A549 treated with GW870086 at 1 μM for 4 hours (cell line): ENCODE measurements at places on chromosomes 6 and 20. TPM values are rescaled to one million over a fixed set of nuclear protein-coding genes. Genes with fewer than 3 reads are reported as not detected.

MEI4 gene
- total RNA-seq, result not detected in 5 replicates

EYS gene
- total RNA-seq, result 0.02 to 0.23 TPM (median 0.11 TPM) in 4 of 5 replicates, not detected in the other

MRS2 gene
- 19.3 to 22.9 TPM (median 21.0 TPM) in 5 replicates for total RNA-seq

SRMS gene
- 0.10 to 0.15 TPM in 2 of 5 replicates, not detected in the others for total RNA-seq

TRIM31 gene
- total RNA-seq, result 0.33 to 1.4 TPM (median 0.83 TPM) in 5 replicates

MDFI gene
- 0.40 to 0.77 TPM (median 0.57 TPM) in 5 replicates for total RNA-seq

POM121L2 gene
- total RNA-seq, result not detected in 5 replicates

C6orf58 gene
- total RNA-seq, result 0.24 to 0.25 TPM in 2 of 5 replicates, not detected in the others

MUC22 gene
- total RNA-seq, result 0.02 TPM in 1 of 5 replicates, not detected in the others

HSPA1L gene
- total RNA-seq, result 0.82 to 1.5 TPM (median 1.3 TPM) in 5 replicates

NELFE gene
- total RNA-seq, result 73.9 to 80.8 TPM (median 79.3 TPM) in 5 replicates

ATP6V1G2 gene
- total RNA-seq, result 0.55 to 1.2 TPM (median 0.83 TPM) in 5 replicates

LY86 gene
- not detected in 5 replicates for total RNA-seq

CTCFL gene
- total RNA-seq, result not detected in 5 replicates

ADGB gene
- not detected in 5 replicates for total RNA-seq

PFDN6 gene
- 99.4 to 123 TPM (median 103 TPM) in 5 replicates for total RNA-seq

TSPYL1 gene
- total RNA-seq, result 25.3 to 29.6 TPM (median 28.3 TPM) in 5 replicates

PRICKLE4 gene
- total RNA-seq, result 0.68 to 0.95 TPM (median 0.81 TPM) in 5 replicates

SNX9 gene
- total RNA-seq, result 21.0 to 25.2 TPM (median 23.7 TPM) in 5 replicates

GHRH gene
- not detected in 5 replicates for total RNA-seq

GPLD1 gene
- total RNA-seq, result 0.88 to 1.1 TPM (median 1.1 TPM) in 5 replicates

HUS1B gene
- total RNA-seq, result 0.13 to 0.38 TPM (median 0.30 TPM) in 4 of 5 replicates, not detected in the other

PRRC2A gene
- total RNA-seq, result 66.6 to 89.8 TPM (median 85.0 TPM) in 5 replicates

CPNE5 gene
- 0.10 to 0.13 TPM (median 0.12 TPM) in 4 of 5 replicates, not detected in the other for total RNA-seq

SCRT2 gene
- not detected in 5 replicates for total RNA-seq

L3MBTL1 gene
- total RNA-seq, result 0.89 to 1.1 TPM (median 1.1 TPM) in 5 replicates

PEX7 gene
- 4.7 to 6.1 TPM (median 5.1 TPM) in 5 replicates for total RNA-seq

EPM2A gene
- 2.5 to 3.6 TPM (median 3.0 TPM) in 5 replicates for total RNA-seq

CLIC5 gene
- 0.10 TPM in 1 of 5 replicates, not detected in the others for total RNA-seq

OPRM1 gene
- total RNA-seq, result not detected in 5 replicates

KIF25 gene
- 0.05 to 0.22 TPM in 2 of 5 replicates, not detected in the others for total RNA-seq

MRPL18 gene
- 77.8 to 104 TPM (median 93.1 TPM) in 5 replicates for total RNA-seq

KCNK15 gene
- total RNA-seq, result 0.32 to 0.75 TPM (median 0.60 TPM) in 5 replicates

CLDN20 gene
- not detected in 5 replicates for total RNA-seq

ENPP3 gene
- total RNA-seq, result 0.05 TPM in 1 of 5 replicates, not detected in the others

RAET1E gene
- 1.8 to 3.8 TPM (median 3.2 TPM) in 5 replicates for total RNA-seq

LY6G6D gene
- total RNA-seq, result not detected in 5 replicates

PACRG gene
- not detected in 5 replicates for total RNA-seq

OR14J1 gene
- not detected in 5 replicates for total RNA-seq

COL20A1 gene
- total RNA-seq, result 0.41 to 0.91 TPM (median 0.65 TPM) in 5 replicates

CNBD2 gene
- total RNA-seq, result 5.6 to 7.1 TPM (median 6.2 TPM) in 5 replicates

CST4 gene
- total RNA-seq, result not detected in 5 replicates

CLPSL1 gene
- not detected in 5 replicates for total RNA-seq

RGS17 gene
- 5.0 to 9.0 TPM (median 8.1 TPM) in 5 replicates for total RNA-seq

MYLK4 gene
- 0.09 to 0.13 TPM (median 0.12 TPM) in 5 replicates for total RNA-seq

ACTL10 gene
- total RNA-seq, result 0.06 to 0.07 TPM (median 0.06 TPM) in 3 of 5 replicates, not detected in the others

ITPA gene
- 126 to 142 TPM (median 136 TPM) in 5 replicates for total RNA-seq

PDYN gene
- not detected in 5 replicates for total RNA-seq

C6orf52 gene
- 1.7 to 2.1 TPM (median 2.1 TPM) in 5 replicates for total RNA-seq

VPS52 gene
- total RNA-seq, result 15.1 to 17.6 TPM (median 15.5 TPM) in 5 replicates

PKHD1 gene
- total RNA-seq, result not detected in 5 replicates

COL9A3 gene
- 0.33 to 0.73 TPM (median 0.55 TPM) in 5 replicates for total RNA-seq

GINS1 gene
- total RNA-seq, result 27.7 to 35.5 TPM (median 32.2 TPM) in 5 replicates

SLCO4A1 gene
- total RNA-seq, result 6.8 to 11.9 TPM (median 11.1 TPM) in 5 replicates

GTSF1L gene
- not detected in 5 replicates for total RNA-seq

USP49 gene
- total RNA-seq, result 0.93 to 1.2 TPM (median 0.97 TPM) in 5 replicates

BRPF3 gene
- 8.4 to 10.5 TPM (median 9.6 TPM) in 5 replicates for total RNA-seq
